GM06990 (cell line): ENCODE measurements at places on chromosomes 5 and 9.

DNA sequence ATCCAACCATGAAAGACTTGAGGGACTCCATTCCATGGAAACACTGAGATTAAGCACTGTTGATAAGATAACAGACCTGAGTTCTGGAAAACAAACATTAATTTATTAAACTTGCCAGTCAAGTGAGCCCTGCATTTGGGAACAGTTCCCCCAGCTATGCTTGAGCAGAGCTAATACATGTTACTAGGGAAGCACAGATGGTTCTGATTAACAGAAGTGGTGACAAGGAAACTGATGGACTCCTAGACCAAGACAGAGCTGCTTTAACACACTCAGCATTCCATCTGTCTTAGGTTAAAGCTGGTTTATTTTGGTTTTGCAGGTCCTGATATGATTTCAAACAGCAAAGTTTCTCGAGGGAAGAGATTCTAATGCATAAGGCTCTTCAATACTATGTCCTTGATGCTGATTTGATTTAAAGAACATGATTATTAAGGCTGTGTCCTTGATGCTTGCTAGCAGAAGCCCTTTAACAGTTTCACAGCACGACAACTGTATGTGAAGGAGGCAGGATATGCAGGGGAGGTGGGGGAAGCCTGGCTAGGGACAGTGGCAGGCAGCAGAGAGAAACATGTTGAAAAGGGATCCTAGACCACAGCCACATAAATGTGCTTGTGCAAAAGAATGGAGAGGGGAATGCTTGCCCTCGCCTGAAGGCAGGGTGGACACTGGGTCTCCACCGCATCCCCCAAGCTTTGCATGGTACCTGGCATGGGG is 66.2 kb downstream of the ACTBL2 start:
- no peak for DNase-seq

- DNase-seq = no peak
These were observed 357.1 kb downstream of the CDH18 start for GRCh38 chr5:19630876-19631275.

GRCh38 chr5:160375701-160376100 is 5.3 kb upstream of the C1QTNF2 start:
- no peak for DNase-seq

DNA sequence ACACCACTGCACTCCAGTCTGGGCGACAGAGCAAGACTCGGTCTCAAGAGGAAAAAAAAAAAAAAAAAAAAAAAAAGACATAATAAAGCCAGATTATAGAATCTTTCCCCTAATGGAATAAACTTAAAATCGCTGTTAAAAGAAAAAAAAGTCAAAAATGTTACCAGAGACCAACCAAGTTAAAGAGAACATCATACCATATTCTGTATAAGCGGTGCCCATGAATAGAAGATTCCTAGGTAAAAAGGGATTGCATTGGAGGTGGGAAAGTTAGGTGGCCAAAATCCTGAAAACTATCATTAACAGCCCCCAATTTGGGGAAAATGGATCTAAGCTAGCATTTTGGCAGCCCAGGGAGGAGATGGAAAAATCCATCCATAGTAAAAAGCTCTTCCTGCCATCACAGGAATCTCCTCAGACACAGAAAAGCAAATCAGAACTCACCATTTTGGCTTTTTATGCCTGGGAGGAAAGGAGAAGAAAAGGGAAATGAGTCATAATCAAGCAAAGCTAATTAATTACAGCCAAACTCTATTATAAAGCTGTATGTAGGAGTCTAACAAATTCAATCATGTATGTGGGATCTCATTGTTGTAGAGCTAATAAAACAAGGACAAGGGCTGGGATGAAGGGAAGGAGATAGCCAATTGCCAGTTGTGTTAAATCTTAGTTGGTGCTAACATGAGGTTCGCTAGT is 363.8 kb downstream of the ARL15 start:
- no peak for DNase-seq

GRCh38 chr9:71223953-71224538 is 102.6 kb upstream of the TRPM3 start:
- DNase-seq = no peak

DNA sequence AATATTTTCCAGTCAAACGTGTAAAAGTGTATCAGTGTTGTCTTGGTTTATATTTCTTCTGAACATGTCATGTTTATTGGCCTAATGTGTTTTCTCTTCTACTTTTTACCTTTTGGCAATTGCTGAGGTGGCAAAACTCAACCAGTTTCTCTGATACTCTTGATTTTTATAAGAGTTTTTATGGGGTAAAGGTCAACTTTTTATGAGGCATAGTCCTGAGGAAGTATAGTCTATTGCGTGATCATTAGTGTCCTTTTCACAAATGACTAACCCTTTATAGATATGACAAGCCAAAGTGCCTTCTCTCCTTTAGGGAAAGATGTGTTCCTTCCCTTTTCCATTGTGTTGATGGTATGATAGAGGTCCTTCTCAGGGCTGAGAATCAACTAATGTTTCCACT is 32.9 kb downstream of the OCLN start:
- DNase-seq = no peak

DNA sequence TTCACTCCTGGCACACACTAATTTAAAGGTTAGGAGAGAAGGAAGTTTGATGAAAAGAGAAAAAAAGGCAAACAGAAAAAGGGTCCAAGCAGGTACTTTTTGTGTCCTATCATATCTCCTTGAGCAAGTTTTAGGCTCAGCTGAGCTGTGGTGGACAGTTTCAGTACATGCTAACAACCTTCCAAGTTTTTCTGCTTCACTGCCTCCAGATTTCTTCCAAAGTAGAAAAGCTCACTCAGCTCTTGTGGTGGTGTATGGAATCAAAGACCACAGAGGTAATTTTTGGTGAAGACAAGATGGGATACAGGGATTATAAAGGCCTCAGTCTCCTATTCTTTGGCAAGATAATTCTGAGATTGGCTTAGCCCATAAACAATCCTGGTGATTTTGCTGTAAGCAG is 921.8 kb downstream of the NR2F1-AS1 start:
- no peak for DNase-seq

DNA sequence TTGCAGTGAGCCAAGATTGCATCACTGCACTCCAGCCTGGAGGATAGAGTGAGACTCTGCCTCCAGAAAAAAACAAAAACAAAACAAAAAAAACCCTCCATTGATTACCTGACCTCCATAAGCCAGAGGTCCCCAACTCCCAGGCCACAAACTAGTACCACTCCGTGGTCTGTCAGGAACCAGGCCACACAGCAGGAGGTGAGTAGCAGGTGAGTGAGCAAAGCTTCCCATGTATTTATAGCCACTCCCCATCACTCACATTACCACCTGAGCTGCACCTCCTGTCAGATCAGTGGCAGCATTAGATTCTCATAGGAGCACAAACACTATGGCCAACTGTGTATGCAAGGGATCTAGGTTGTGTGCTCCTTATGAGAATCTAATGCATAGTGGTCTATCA is 13.7 kb upstream of the BTF3 start:
- no peak for DNase-seq

DNA sequence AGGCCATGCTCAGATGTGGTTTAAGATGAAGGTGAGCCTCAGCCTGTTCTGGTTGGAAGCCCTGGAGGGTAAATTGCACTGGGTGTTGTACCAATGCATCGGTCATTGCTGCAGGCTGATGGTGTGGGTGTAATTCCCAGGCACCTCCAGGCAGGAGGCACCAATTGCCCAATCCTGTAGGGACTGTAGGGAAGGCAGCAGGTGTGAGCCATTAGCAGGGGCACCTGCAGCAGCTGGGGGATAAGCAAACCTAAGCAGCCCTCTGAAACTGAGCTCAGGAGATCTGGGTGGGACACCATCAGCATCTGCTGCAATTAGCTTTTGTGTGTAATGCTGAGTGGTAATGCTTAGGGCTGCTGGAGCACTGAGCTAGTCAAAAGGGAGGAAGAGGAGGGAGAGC is 190.1 kb upstream of the TBC1D2 start:
- no peak for DNase-seq

DNA sequence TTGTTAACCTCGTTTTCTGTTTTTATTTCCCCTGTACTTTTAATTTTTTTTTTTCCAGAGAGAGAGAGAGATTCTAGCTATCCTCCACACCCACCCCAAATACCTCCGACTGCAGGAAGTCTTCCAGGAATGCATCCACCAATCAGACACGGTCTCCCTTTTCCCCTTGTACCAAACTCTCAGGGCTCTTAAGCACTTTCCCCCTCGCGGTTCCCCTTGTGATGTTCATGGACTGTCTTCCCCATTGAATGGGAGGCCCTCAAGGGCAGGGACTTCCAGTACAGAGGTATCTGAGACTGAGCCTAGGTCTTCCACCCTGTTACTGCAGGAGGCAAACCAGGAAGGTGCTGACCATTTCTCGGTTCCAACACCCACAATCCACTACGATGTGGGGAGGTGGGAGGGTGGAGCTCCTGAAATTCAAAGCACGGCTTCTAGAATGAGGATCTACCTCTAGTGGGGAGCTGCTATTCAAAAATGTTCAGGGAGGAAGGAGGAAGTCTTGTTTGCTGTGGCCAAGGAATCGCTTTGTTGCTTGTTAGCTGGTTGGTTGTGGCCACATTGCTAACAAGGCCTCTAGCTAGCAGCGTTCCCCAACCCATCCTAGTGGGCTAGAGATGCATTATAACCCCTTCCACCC is 37.5 kb upstream of the PTGS1 start:
- no peak for DNase-seq

- DNase-seq = no peak
These were observed 71.4 kb downstream of the DCP2 start for GRCh38 chr5:113047733-113048652.

GRCh38 chr9:27888661-27889295 is 315.5 kb upstream of the C9orf72 start:
- DNase-seq = peak; percentile 5

DNA sequence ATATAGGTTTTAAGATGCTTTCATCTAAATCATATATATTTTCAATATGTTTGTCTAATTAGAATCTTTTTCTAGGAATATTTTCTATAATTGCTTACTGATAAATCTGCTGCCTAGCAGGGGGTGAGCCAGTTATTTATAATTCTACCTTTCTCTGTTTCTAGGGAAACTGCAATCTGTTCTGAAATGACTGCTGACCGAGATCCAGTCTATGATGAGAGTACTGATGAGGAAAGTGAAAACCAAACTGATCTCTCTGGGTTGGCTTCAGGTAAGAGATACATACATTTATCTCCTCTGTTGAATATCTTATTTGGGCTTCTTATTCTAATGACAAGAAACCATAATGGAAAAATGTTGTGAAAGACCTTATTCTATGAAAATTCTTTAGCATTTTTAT is 127.3 kb downstream of the XRCC4 start:
- no peak for DNase-seq

DNA sequence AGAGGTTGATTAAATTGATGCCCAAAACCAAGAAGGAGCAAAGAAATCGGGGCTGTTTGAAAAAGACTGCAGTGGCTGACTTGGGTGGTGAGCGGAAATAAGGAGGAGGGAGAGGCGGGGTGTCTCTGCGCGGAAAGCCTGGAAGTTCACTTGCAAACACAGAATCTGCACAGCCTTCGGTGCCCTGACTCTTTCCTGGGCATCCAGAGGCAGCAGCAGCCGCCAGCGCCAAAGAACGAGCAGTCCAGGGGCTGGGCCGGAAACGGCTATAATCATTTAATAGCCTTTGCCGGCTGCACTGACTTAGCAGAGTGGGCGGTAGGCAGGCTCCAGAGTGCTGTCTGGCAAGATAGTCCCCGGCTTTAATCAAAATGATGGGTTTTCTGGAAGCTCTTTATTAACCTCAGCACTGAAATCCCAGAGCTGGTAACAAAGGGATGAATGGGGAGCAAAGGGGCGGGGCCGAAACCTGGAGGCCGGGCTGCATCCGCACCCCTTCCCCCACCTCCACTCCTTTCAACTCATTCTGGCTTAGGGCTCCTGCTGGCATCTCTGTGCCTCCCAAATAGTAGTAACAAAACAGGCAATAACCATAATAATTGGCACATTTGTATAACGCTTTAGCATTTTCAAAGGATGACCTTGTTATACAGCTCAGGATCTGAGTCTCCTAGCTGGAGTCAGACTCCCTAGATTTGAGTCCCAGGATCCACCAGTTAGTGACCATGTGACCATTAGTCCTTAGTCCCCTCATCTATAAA is 35.7 kb downstream of the PCDHAC2 start:
- no peak for DNase-seq

GRCh38 chr5:124599028-124599973 is 147.1 kb downstream of the ZNF608 start:
- DNase-seq = peak; percentile 6

- DNase-seq = no peak
These were observed 989.2 kb downstream of the TLE4 start for GRCh38 chr9:80560976-80561375.

DNA sequence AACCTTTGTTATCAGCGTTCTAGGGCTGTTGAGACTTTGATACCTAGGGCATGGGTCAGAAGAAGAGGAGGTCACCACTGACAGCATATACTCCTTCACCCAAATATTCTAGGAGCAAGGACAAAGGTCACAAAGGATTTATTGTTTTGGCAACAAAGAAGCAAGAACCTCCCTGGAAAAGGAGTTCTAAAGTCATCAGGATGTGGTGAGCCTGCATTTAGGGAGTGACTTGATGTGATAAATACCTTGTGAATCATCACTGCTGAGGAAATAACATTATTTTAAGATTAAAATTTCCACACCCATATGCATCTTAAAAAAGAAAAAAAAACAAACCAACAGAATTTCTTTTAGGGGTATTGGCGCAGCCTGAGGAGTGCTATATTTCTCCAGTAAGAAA is 13.9 kb downstream of the IFNA1 start:
- no peak for DNase-seq

GRCh38 chr9:107949061-107949460 is 459.5 kb upstream of the KLF4 start:
- DNase-seq = no peak
